ENCODE measurements at places on chromosomes 11 and 22.

DNA sequence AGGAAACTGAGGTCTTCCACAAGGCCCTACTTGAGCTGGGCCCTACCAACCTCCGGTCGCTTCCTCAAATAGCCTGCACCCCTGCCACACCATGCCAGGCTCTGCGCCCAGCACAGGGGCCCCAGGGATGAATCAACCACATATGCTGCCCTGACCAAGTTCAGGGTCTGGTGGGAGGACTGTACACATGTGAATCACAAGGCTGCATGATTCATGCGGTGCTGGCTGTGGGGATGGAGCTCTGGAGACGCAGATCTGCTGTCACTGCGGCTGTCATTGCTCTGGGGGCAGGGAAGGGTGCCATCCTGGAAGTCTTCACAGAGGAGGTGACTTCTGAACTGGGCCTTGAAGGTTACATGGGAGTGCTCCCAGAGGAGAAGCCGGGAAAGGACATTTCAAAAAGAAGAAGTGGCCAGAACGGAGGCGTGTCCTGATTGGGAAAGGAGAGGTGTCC, 21.5 kb downstream of the CYTH4 start:
- no peak for DNase-seq

GRCh38 chr11:118530683-118531596, at the start of gene TMEM25:
Gene TMEM25 (plus strand): TSS chr11:118531192. CDS start chr11:118531802, 610 bp downstream.
- peak; percentile 64 for DNase-seq

DNA sequence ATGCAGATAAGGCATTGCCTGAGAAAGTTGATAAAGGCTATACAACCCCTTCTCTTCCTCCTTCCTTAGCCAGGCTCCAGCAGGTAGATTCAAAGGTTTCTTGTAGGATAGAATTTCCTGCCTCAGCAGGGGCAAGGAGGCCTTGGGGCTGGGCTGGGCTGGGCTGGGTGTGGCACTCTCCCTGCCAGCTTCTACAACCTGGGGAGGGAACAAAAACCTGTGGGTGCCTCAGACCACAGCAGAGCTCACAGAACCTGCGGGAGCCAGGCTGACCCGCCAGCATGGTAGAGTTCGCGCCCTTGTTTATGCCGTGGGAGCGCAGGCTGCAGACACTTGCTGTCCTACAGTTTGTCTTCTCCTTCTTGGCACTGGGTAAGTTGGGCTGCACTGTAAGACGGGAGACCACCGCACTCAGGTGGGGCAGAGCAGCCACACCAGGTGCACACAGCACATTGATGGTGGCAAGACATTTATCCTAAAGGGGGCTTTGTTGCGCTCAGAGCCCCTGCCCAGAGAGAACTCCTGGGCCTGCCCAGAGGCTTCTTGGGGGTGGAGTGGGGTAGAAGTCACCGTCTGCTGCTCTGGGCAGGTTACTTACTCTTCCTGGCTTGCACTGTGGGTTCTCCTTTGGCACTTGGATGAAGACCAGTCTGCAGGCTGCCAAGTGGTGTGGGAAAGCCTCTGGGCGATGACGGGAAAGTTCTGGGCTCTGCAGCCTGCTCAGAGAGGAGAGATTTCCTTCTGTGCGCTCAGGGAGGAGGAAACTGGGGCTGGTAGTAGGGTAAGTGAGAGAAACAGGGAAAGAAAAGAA, at the start of gene MOGAT2:
MOGAT2 (plus strand) TSS at position 231 of the 811 bp plus-strand sequence; CDS start at position 282, 51 bp downstream.
- no peak for DNase-seq

GRCh38 chr11:888310-889212, 22.0 kb downstream of the CHID1 start:
- no peak for DNase-seq

- DNase-seq, result no peak
These were observed 65.1 kb downstream of the PRMT3 start for GRCh38 chr11:20452585-20452984.

GRCh38 chr11:58963551-58964104, 24.3 kb downstream of the GLYATL1 start:
- DNase-seq, result no peak

All from hippocampal formation (tissue), 2 donors.